ENCODE measurements at places on chromosomes 11 and 22.

DNA sequence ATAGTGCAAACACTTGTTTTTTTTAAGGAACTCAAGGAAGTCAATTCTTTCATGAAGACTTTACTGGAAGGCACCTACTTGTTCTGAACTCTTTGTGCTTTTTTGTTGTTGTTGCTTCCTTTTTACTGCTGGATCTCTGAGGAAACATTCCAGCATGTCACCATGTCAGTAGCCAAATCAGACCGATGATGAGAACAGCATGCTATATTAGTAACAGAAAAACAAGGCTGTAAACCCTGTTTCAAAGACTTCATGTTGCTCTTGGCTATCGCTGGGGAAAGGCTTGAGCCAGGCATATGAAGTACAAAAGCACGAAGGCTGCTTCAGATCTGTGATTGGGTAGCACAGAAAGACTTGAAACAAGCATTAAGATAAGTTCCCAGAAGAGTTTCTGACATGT lies 125.6 kb upstream of the SLC5A12 start:
- no peak for DNase-seq

- DNase-seq = no peak
These were observed 29.8 kb downstream of the ANKK1 start for GRCh38 chr11:113417428-113417827.

DNA sequence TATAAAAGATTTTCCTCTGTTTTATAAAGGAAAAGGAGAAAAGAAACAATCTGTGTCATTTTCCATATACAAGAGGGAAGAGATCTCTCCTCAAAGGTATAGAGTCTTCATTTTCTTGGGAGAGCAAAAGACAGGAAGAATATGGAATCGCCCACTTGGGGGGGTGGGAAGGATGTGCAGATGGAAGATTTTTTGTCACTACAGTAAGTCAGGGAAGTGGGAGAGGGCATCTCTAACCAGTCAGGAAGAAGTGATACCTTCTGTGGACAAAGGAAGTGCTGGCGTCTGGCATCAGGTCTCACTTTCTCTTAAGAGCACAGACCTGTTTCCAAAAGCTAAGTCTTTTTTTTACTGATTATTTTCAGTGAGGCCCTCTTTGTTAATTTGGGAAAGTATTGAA lies 1.4 kb downstream of the PRR14L start:
- no peak for DNase-seq

DNA sequence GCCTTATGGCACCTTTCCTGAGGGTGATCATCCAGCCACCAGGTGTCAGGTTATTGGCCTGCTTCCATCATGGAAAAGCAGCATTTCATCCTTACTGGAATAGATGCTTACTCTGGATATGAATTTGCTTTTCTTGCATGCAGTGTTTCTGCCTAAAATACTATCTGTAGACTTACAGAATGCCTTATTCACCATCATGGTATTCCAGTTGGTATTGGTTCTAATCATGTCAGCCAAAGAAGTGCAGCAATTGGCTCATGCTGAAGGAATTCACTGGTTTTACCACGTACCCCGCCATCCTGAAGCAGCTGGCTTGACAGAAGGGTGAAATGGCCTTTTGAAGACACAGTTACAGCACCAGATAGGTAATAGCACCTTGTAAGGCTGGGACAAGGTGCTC lies 194.2 kb downstream of the AASDHPPT start:
- peak; percentile 64 for DNase-seq

DNA sequence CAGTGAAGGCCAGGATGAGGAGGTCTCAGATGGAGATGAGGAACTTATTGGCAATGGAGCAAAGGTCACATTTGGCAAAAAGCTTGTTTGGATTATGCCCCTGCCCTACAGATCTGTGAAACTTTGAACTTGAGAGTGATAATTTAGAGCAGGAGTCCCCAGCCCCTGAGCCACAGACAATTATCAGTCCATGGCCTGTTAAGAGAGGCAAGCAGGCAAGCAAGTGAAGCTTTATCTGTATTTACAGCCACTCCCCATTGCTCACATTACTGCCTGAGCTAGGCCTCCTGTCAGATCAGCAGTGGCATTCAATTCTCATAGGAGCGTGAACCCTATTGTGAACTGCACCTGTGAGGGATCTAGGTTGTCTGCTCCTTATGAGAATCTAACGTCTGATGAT lies 1076.9 kb upstream of the TENM4 start:
- no peak for DNase-seq

- no peak for DNase-seq
These were observed at the start of gene APLNR for GRCh38 chr11:57237204-57237681. TSS of gene APLNR (minus strand) at chr11:57237250. CDS start at chr11:57237004, 246 bp downstream.

DNA sequence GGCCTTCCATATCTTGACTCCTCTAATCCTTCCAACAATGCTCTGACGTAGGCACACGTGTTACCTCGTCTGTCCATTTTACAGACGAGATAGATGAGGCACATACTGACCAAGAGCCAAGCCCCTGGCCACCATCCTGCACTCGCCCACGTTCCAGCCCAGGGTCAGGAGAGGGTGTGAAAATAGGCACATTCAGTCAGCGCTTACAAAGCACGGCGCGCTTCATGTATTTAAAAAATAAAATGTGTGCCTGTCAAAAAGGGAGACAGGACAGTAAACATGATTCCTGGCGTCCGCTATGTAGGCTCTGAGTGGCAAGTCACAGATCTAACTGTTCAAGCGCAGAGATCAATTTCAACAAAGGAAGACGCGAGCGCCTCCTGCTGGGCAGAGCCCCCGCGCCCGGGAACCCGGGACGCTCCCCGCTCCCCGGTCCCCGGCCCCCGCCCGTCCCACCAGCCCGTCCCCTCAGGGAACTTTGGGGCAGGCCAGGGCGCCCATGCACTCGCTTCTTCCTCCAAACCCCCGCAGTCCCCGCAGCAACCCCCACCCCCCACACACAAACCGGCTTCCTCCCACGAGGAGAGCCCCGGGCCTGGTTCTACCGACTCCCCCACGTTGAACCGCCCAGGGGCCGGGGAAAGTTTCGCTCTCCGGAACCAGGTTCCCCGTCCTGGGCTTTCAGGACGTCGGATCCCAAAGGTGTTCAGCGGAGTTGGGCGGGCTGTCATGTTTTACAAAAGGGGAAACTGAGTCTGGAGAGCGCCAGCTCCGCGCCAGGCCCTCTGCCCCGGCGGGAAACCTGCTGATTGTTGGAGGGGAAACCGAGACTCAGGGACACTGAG lies 10.4 kb upstream of the C1QTNF6 start:
- no peak for DNase-seq

DNA sequence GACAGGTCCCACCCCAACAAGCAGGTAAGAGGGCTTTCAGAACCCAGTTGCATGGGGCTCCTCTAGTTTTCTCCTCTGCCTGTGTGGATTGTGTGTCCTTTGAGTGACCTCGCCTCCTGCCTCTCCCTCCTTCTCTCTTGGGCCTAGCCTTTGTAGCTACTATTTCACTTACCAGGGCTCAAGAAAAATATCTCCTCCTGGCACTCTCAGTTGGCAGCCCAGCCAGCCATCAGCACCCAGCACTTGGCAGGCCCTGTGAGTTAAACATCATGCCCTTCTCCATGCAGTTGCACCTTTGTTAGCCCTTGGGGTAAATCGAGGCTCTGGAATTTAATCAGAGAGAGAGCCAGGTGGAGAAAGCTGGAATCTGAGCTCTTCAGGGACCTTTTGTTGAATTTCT lies 35.4 kb upstream of the SORL1-AS1 start:
- no peak for DNase-seq

DNA sequence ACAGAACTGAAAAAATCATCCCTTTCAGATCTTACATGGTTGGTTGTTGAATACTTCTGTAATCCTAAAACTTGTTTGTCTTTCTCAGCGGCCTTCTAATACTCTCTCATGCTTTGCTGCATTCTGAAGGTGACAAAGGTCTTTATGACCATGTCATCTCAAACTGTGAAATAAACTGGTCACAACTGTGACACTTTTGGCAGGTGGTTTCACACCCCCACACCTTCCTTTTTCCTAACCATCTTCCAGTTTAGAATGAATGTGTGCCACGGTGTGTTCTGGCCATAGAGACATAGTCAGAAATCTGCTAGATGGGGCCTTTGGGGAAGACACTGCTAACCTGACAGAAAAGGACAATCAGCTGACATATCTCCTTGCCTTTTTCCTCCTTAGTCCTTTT lies 14.7 kb upstream of the RFPL3 start:
- no peak for DNase-seq

GRCh38 chr11:128584253-128584652 lies 3.1 kb downstream of the ETS1 start:
- no peak for DNase-seq
